ENCODE measurements at places on chromosomes 5 and 9.

DNA sequence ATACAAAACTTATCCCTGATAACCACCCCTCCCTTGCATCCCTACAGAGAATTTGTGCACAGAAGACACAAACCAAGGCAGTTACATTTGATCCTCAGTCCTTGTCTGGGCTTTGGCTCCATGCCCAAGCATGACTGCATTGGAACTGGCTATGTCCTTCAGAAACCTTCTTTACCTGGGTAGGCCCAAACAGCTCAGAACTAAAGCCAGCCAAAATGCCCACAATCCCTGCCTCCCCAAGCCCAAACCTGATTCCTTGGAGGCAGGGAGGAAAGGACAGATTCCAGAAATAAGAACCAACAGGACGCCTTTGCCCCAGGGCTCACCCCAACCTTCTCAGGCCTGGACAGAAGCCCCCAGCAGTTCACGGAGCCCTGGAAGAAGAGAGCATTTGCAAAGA is 8.2 kb downstream of the IL17B start:
- DNase-seq = no peak

GRCh38 chr9:82105729-82106128 is 117.2 kb downstream of the SPATA31D1 start:
- DNase-seq = no peak

GRCh38 chr5:115932991-115933390 is 29.3 kb upstream of the LVRN start:
- DNase-seq = no peak

GRCh38 chr5:135036405-135036804 is 2.4 kb upstream of the PITX1 start:
- DNase-seq = no peak

- no peak for DNase-seq
Observed at GRCh38 chr5:83711982-83712601, 8.6 kb downstream of the HAPLN1 start.

DNA sequence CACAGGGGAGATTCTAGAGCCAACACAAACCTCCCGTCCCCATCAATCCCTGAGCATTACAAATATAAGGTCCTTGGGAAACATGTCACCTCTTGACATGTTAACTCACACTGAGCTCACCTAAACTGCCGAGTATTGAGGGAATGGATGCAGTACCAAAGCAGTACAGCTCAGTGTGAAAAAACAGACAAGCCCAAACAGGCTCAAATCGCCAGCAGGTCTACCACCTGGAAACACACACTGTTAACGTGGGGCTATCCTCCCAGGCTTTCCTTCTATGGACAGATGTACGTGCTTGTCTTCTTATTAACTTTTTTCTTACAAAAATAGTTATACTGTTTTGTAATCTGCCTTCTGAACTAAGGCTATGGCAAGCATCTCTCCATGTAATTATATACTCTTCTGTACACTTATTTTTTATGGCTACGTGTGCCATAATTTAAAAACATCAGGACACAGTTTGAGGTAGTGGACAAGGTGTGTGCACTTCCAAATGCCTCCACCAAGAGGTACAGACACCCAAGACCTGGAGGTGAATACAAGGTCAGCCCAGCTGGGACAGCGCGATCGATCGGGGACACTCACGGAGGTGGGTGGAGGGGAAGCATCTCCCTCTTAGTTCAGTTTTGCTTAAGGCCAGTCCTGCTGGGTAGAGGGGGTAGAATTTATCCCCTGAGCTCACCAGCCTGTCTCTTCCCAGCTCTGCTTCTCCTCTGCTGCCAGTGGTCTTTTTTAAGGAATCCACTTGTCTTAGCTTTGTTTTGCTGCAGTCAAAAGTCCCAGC is 76.5 kb downstream of the DAP start:
- DNase-seq = no peak

DNA sequence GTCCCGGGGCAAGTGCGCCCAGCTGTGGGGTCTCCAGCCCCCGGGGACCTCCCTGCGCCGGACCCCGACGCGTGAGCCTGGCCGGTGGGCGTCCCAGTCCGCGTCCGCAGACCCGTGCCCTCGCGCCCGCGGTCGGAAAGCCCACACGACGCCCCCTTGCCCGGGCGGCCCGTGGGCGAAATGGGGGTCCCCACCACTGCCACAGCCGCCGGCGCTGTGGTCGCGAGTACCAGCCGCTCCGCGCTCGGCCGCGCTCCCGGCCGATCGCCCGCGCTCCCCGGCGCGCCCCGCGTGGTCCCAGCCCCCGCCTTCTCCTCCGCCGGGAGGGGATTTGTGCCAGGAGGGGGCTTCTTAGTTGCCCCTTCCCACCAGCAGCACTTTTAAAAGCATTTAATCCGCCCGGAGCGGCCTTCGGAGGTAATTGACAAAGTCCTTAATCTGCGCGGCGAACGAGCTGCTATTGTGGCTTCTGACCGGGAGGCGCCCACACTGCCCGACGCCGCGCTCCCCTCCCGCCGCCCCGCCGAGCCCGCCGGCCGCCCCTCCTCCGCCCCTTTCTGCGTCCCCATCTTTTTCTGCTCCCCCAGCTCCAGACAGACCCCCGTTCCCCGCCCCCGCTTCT is 469 bp upstream of the FIBCD1 start:
- no peak for DNase-seq

DNA sequence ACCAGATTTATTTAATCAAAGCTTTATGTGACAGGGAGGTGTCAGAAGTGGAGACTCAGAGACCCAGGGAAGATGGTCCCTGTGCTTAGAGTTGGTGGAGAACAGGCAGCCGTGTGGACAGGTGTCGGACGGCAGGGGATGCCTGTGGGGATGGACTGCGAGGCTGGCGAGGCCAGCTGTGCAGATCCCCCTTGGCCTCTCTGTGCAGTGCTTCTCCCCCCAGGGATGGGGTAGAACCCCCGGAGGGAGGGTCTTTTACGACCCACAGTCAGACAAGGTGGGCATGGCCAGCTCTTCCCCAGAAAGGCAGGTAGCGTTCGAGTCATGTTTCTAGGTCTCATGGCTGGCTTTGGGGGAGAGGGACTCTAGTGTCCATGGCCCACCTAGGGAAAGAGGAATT is 4.7 kb upstream of the SLC2A6 start:
- peak; percentile 7 for DNase-seq

DNA sequence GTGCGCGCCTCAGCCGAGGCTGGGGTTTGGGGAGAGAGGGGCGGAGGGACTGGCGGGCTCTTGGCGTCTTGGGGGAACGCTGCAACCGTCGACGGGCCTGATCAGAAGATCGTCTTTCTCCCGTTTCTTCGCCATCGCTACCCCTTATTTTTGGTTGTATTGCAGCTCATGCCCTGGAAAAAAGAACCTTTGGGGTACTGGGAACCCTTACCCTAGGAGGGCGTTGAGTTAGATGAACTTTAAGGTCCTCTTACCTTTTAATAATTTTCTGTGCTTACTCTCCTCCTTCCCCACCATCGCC is 719 bp downstream of the PAIP2 start:
- no peak for DNase-seq

DNA sequence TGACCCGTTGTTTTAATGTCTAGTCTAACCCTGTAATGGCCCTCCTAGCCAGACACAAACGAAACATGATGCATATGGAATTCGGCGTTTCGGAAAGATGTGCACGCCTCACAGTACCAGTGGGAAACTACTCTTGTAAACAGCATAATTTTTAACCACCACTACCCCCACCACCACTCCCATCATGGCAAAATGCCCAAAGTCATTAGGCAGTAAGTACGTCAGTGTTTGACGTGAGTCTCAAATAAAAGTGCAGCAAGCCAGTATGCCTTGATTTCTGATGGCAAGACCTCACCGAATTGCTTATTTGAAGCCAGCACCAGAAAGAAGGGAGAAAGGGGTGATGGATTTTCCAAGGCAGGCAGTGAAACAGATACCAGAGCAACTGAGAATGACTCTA is 71.4 kb downstream of the ADRB2 start:
- no peak for DNase-seq

DNA sequence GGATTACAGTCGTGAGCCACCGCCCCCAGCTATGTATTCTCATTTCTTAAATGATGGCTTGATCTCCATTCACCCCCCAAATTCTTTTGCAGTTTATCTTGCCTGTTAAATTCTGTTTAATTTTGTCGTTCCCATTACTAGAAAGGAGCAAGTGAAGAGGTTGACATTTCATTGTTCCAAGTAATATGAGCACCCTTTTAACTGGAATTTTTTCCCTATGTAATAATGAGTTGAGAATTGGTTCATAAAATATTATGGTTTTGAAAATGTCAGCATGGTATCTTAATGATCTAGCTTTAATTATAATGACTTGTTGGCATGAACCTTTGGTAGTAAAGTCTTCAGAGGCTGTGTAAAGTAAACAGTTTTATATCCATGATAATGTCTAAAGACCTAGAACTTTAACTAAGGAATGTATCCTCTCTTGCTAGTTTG is 37.4 kb downstream of the F2RL2 start:
- DNase-seq = no peak

DNA sequence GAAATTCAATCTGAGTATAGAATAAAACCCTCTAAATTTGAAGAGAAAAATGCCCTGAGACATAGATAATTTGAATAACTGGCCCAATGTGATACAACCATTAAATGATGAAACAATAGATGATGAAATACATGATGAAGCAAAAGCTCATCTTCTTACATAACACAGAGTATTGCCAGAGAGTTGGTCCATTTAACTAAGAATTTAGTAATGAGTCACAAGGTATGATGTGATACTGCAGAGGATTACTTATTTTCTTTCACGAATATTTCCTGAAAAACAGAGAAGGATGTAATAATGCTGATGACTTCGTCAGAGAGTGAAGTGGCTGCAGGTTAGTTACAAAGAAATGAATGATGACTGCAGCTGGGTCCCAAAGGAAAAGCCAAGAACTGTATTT is 379.3 kb downstream of the CDH12 start:
- no peak for DNase-seq

- DNase-seq = no peak
Observed at GRCh38 chr9:124611106-124611505, 103.9 kb upstream of the NR5A1 start.

GRCh38 chr9:73050887-73051550 is 98.2 kb upstream of the ALDH1A1 start:
- DNase-seq = peak; percentile 45

GRCh38 chr9:4510546-4511322 is 20.5 kb downstream of the SLC1A1 start:
- DNase-seq = no peak

DNA sequence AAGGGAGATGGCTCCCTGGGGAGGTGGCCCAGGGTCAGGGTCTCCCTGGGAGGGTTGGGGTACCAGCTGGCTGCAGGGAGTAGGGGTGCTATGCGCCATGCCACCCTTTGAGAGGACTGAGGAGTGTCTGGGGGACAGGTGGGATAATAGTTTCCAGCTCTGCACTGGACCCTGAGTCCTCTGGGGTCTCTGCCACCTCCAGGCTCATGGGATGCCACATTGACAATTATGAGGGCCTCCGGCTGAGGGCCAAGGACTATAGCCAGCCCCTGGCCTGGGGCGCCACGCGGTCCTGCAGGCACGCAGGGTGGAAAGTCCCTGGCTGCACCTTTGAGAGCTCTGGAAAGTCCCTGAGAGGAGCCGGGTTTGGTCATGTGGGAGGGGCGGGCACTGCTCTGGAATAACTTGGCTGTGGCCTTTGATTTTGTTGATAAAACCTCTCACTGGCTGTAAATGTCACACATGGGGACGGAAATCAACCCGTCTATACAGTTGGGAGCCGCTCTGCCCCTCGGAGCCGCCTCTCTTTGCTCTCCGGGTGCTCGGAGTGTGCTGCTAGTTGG is 16.0 kb downstream of the TRAF2 start:
- no peak for DNase-seq

- DNase-seq = no peak
Observed at GRCh38 chr5:107790671-107791070, 119.9 kb upstream of the EFNA5 start.

DNA sequence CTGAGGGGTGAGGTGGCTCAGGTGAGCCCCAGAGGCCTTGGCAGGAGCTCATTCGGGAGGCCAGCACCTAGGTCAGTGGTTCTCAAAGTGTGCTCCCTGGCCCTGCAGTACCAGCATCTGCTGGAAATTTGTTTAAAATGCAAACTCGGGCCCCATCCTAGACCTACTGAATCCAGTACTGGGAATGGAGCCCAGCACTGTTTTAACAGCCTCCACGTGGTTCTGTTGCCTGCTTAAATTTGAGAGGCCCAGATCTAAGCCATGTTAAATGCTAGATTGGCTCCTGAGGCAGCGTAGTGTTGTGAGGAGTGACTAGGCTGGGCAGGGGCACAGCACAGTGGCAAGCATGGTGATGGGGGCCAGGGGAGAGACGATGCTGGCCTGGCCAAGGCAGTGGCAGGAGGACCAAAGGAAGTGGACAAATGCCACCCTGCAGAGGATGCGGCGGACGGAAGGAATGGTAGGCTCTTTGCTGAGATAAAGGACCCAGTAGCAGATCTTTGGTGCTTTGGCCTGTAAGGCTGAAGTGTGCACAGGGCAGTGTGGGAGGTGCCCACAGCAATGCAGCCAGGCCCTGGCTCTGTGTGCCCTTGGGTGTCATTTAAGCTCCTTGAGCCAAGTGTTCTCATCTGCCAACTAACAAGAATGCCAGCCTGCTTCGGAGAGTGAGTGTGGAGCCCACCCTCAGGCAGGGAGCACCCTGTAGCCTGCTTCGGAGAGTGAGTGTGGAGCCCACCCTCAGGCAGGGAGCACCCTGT is 4.2 kb downstream of the PRR7 start:
- no peak for DNase-seq

- no peak for DNase-seq
Observed at GRCh38 chr5:34897646-34898045, 17.7 kb downstream of the RAD1 start.

DNA sequence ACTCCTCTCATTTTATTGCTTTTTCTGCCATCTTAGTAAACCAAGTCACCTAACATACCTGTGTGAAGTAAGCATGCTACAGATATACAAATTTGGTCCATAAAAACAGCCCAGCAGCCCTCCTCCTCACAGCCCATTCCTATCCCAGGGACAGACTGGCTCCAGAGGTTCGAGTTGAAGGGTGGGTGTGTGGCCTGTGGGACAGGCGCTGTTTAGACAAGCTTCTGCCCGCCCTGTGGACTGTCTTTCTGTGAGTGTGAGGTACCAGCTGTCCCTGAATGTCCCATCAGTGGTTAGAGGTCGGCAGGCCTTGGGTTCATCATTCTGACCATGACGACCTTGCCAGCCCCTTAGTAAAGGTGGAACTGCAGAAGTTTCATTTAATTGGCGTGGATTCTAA is 82.0 kb downstream of the WNK2 start:
- DNase-seq = no peak

- DNase-seq = no peak
Observed at GRCh38 chr9:137905740-137906139, 28.2 kb downstream of the CACNA1B start.

GRCh38 chr9:106722051-106722753 is 140.8 kb upstream of the ZNF462 start:
- no peak for DNase-seq

- no peak for DNase-seq
Observed at GRCh38 chr5:91038180-91038808, 344.8 kb downstream of the ARRDC3 start.

GRCh38 chr5:171888051-171888481 is 102.4 kb downstream of the SMIM23 start:
- no peak for DNase-seq

- DNase-seq = no peak
Observed at GRCh38 chr9:133207540-133208170, 1.4 kb downstream of the OBP2B start.
